Activated T-helper 2 cell treated with anti-CD3 and anti-CD28 coated beads, Interferon-gamma antibody, Interleukin-2, Interleukin-4, amounts not matched to agents 10 μg/mL and 5 μg/mL and 100 μg/mL, durations not matched to agents 14 hours and 24 hours and 36 hours (primary cell): ENCODE measurements at places on chromosomes 12 and 14. TPM values are rescaled to one million over a fixed set of nuclear protein-coding genes. Genes with fewer than 3 reads are reported as not detected.
A peak's percentile ranks its signal among the peaks of the same experiment; 100 is the strongest.

Gene CMKLR1
- total RNA-seq: not detected in 2 replicates

Gene STON2
- total RNA-seq: not detected in 2 replicates

DNA sequence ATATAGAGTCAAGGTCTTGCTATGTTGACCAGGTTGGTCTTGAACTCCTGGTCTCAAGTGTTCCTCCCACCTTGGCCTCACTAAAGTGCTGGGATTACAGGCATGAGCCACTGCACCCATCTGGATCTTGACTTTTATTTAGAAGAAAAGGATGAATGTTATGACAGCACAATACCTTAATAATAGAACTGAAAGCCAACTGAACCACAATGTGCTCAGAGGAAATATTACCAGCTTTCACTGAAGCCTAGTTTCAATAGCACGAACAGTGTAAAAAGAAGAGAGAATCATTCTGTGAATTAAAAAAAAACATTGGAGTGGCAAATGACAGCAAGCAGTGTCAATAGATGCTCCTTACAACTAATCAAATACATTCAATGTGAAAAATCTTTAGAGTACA, 239.2 kb upstream of the RMST start:
- H3K36me3 ChIP-seq: no peaks in the 10 kb centered on the region
- no peak for DNase-seq
- H3K27ac ChIP-seq: no peak overlapping the region
- no peaks in the 10 kb centered on the region for H3K27me3 ChIP-seq
- no peaks in the 10 kb centered on the region for H3K4me1 ChIP-seq

DNA sequence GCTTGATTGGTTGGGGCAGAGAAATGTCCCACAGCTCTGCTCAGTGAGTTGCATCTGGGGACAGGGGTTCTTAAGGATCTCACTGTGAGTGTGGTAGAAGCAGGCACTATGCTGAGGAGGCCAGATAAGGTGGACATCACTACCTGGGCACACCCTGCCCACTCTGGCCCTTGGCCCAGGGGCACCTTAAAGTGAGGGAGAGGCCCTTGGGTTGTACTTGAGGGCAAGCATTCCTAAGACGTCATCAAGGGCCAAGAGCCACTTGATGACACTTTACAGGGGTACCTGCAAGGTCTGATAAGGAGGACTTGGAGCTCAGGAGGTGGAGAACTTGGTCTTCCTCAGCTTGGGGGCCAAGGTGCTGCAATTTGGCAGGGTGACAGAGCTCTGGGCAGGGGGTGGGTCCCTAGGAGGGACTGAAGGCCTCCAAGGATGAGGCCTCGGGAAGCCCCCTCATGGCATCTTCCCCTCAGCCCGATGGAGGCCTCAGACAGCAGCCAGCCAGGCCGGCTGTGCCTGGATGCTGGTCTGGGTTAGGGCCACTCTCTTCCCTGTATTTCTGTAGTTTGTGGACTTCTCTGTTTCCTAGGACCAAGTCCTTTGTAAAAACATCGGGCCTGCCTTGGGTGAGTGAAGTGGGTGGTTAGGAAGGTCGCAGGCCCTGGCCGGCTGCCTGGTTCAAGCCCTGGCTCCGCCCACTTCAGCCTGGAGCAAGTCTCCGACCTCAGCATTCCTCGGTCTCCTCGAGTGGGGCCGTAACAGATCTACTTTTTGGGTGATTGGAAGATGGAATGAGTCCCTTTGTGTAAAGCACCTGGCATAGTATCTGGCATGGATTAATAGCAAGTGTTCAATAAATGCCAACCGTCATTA, 24.8 kb downstream of the GPR68 start:
- no peaks in the 10 kb centered on the region for H3K27me3 ChIP-seq
- peaks cover 22% of the 10 kb centered on the region for H3K4me1 ChIP-seq
- no peak for DNase-seq
- H3K4me3 ChIP-seq: no peak overlapping the region
- peak overlapping the region; percentile 46 for H3K27ac ChIP-seq

- H3K27me3 ChIP-seq: no peaks in the 10 kb centered on the region
- H3K36me3 ChIP-seq: no peaks in the 10 kb centered on the region
- H3K4me1 ChIP-seq: no peaks in the 10 kb centered on the region
- no peak overlapping the region for H3K27ac ChIP-seq
- no peak overlapping the region for H3K4me3 ChIP-seq
These were observed 106.4 kb upstream of the TBX5 start for GRCh38 chr12:114512351-114512750.

- H3K27me3 ChIP-seq: no peaks in the 10 kb centered on the region
- no peak for DNase-seq
- H3K4me3 ChIP-seq: no peak overlapping the region
- H3K4me1 ChIP-seq: no peaks in the 10 kb centered on the region
- no peaks in the 10 kb centered on the region for H3K36me3 ChIP-seq
- H3K27ac ChIP-seq: no peak overlapping the region
These were observed 21.3 kb downstream of the RPH3A start for GRCh38 chr12:112812600-112813406.

GRCh38 chr12:125492354-125493270, 427.4 kb downstream of the AACS start:
- H3K27me3 ChIP-seq: no peaks in the 10 kb centered on the region
- H3K36me3 ChIP-seq: no peaks in the 10 kb centered on the region
- H3K4me1 ChIP-seq: no peaks in the 10 kb centered on the region
- no peak overlapping the region for H3K27ac ChIP-seq

GRCh38 chr12:122245553-122245952, 19.7 kb upstream of the DIABLO start:
- no peaks in the 10 kb centered on the region for H3K27me3 ChIP-seq
- no peak for DNase-seq
- H3K36me3 ChIP-seq: peaks cover 29% of the 10 kb centered on the region
- peaks cover 18% of the 10 kb centered on the region for H3K4me1 ChIP-seq
- peak overlapping the region; percentile 82 for H3K27ac ChIP-seq

GRCh38 chr12:49652921-49653520, 29.7 kb downstream of the PRPF40B start:
- no peak overlapping the region for H3K4me3 ChIP-seq
- no peaks in the 10 kb centered on the region for H3K27me3 ChIP-seq
- H3K4me1 ChIP-seq: peaks cover 12% of the 10 kb centered on the region
- peaks cover 66% of the 10 kb centered on the region for H3K36me3 ChIP-seq
- H3K27ac ChIP-seq: no peak overlapping the region

DNA sequence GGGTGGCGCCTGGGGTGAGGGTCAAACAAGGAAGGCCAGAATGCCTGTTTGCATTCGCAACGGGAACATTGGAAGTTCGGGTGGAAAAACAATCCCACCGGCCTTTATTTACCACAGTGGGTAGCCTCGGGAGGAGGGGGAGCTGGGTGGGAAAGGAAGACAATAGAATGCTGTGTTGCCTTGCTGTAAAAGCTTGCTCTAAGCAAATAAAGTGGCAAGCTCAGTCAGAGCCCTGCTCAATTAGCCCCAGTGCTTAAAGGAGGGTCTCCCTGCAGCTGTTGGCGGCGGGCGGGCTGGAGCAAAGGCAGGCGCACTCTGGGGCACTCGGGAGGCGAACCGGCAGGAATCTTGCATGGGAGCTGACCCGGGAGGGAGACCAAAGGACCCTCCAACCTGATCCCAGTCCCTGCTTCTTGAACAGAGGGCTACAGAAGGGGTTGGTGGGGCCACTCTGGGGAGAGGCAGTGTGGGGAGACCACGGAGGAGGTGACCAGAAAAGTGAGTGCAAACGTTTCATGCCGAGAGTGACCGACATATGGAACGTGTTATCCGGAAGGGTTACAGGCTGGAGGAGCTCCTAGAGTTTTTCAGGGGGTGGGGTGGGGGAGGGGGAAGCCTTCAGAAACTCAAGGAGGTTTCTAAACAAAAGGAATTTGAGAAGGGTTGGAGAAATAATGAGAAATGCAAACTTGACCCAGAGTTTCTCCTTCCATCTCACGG, 48.5 kb downstream of the NTF3 start:
- no peak overlapping the region for H3K27ac ChIP-seq

DNA sequence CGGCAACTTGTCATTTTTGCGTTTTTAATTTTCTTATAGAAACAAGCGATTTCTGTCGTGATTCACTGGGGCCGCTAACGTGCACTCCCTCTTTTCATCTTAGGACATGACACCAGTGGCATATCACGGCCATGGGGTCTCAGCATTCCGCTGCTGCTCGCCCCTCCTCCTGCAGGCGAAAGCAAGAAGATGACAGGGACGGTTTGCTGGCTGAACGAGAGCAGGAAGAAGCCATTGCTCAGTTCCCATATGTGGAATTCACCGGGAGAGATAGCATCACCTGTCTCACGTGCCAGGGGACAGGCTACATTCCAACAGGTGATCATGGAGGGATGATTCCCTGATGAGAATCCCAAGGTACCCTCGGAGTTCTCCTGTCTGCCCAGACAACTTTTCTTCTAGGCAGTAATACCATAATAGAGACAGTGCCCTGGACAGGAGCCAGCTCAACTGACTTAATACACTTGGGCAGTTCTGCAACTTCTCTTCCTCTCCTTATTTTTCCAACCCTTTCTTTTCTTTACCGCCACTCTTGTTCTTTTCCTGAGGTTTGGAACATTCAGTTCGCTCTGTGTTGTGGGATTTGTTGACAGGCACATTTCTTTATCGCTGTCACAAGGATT, 821 bp downstream of the TMEM106C start:
- peaks cover 30% of the 10 kb centered on the region for H3K4me1 ChIP-seq
- peak overlapping the region; percentile 51 for H3K27ac ChIP-seq
- H3K27me3 ChIP-seq: peaks cover 27% of the 10 kb centered on the region
- no peak for DNase-seq
- peaks cover 53% of the 10 kb centered on the region for H3K36me3 ChIP-seq

Gene SLC6A12
- 0.37 TPM in 1 of 2 replicates, not detected in the other for total RNA-seq

DNA sequence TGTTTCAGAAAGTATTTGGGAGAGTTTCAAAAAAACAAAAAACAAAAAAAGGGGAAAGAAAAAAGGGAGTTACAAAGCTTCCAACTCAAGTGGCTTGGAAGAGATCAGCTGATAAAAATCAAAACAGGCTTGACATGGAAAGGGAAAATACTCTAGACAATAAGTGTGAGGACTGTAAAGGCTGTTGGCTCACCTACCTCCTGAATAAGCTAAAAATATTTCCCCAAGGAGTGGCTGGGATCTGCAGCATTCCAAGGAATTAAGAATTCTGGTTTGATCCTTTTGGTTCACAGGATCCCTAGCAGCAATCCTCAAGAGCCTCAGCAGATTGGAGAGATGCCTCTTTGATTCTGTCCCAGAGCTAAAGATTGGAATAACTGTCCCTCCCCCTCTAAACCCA, 11.2 kb upstream of the AJUBA start:
- H3K36me3 ChIP-seq: peaks cover 7% of the 10 kb centered on the region
- H3K27ac ChIP-seq: no peak overlapping the region
- no peaks in the 10 kb centered on the region for H3K27me3 ChIP-seq
- H3K4me1 ChIP-seq: peaks cover 5% of the 10 kb centered on the region
- H3K4me3 ChIP-seq: no peak overlapping the region

GRCh38 chr12:113468365-113469223, 3.1 kb downstream of the LHX5 start:
- peaks cover 5% of the 10 kb centered on the region for H3K4me1 ChIP-seq
- H3K36me3 ChIP-seq: no peaks in the 10 kb centered on the region
- H3K4me3 ChIP-seq: no peak overlapping the region
- H3K27ac ChIP-seq: no peak overlapping the region
- DNase-seq: no peak

- H3K4me1 ChIP-seq: peaks cover 8% of the 10 kb centered on the region
- H3K27me3 ChIP-seq: peaks cover 2% of the 10 kb centered on the region
- no peak for DNase-seq
- H3K4me3 ChIP-seq: no peak overlapping the region
- H3K27ac ChIP-seq: no peak overlapping the region
These were observed 6.9 kb downstream of the MAP3K9 start for GRCh38 chr14:70802379-70802778.

Gene ACRBP
- total RNA-seq: 1.2 and 1.5 TPM in 2 replicates

DNA sequence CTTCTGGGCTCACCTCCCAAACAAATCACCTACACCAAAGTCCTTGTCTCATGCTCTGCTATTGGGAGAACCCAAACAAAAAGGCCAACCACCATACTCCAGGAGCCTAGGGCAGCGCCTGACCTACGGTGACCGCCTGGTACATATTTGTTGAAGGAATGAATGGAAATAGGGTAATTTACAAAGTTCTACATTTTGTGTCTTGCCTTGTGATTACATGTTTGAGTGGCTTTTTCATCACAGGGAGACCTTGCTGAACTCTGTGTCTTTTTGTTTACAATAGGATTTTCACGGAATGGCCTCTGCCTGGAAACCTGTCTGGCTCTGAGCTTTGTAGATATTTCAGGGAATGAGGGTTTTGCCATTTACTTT, 11.3 kb upstream of the PRIMA1 start:
- H3K4me1 ChIP-seq: no peaks in the 10 kb centered on the region
- no peak for DNase-seq
- H3K36me3 ChIP-seq: no peaks in the 10 kb centered on the region
- peaks cover 11% of the 10 kb centered on the region for H3K27me3 ChIP-seq

DNA sequence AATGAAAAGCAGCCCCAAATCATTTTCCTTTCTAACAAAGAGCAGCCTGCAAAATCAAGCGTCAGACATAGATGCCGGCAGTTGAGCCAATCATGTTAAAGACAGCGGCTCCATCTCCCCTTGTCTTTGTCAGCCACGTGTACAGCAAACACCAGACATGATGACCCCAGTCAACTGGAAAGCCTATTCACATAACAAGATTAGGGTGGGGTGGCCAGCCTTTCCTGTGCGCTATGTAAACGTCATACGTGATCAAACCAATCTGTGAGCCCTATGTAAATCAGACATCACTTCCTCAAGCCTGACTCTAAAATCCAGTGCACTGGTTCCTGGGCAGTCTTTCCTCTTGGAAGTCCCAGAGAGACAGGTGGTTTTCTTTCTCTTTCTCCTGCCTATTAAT, 9.9 kb upstream of the FICD start:
- no peaks in the 10 kb centered on the region for H3K36me3 ChIP-seq
- no peak overlapping the region for H3K4me3 ChIP-seq
- H3K27ac ChIP-seq: no peak overlapping the region
- no peak for DNase-seq
- H3K4me1 ChIP-seq: peaks cover 5% of the 10 kb centered on the region

DNA sequence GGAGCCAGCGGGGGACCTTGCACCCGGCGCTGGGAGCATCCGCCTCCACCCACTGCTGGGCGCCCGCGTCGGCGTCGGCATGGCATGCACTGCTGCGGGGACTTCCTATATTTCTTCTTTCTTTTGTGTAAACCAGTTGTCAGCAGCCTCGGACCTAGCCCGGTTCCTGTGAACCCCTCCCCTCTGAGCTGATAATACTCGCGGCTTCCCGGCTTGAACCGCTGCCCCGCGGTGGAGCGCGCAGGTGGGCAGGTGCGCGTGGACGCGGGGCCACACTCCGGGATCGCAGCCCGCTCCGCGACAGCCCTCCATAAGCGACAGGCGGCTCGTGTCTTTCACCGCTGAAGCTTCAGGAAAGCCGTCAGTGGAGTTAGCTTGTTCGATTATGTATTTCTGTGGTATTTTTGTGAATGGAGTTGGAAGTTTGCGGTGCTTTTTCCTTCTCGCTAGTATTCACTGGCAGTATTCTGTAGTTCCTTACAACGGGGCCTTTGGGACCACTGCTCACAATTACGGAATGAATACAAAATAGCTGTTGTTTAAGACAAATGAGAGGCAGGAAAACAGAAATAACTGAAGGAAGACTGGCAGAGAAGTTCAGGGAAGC, 870 bp downstream of the BMAL2 start:
- H3K27me3 ChIP-seq: no peaks in the 10 kb centered on the region
- H3K4me1 ChIP-seq: peaks cover 51% of the 10 kb centered on the region
- peak overlapping the region; percentile 92 for H3K27ac ChIP-seq
- peaks cover 5% of the 10 kb centered on the region for H3K36me3 ChIP-seq
- DNase-seq: peak; percentile 42
- H3K4me3 ChIP-seq: peak overlapping the region; percentile 98

Gene CD163L1
- not detected in 2 replicates for total RNA-seq

- no peaks in the 10 kb centered on the region for H3K36me3 ChIP-seq
- no peaks in the 10 kb centered on the region for H3K27me3 ChIP-seq
- H3K4me1 ChIP-seq: peaks cover 2% of the 10 kb centered on the region
- H3K27ac ChIP-seq: no peak overlapping the region
These were observed 27.2 kb upstream of the MLXIP start for GRCh38 chr12:122051231-122051876.
